T-helper 2 cell treated with Interferon-gamma antibody and Interleukin-4, amounts not matched to agents 5 μg/mL and 100 μg/mL, for 36 hours (primary cell): ENCODE measurements at places on chromosomes 11 and 22.

GRCh38 chr11:10581481-10582019 is 13.1 kb upstream of the LYVE1 start:
- no peak for DNase-seq

GRCh38 chr11:36193290-36193619 is 96.0 kb downstream of the COMMD9 start:
- DNase-seq: no peak

DNA sequence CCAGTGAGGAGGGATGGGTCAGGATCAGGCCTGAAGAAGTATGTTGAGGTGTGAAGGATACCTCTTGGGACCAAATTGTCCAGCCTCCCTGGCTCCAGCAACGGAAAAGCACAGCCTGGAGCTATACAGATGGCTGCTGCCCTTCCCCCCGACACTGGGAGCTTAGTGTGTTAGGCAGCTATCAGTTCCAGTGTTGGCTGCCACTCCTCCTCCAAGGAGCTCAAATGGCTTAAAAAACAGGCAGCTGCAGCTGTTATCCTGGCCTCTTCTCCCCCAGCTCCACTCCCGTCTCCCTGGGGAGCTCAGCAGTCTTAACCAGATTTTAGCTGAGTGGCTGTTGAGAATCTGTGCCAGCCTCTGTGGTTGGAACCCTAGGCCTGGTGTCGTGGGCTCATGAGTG is 225.0 kb downstream of the JRKL start:
- DNase-seq: no peak

- no peak for DNase-seq
Observed at GRCh38 chr11:1354125-1354938, 35.4 kb upstream of the BRSK2 start.

GRCh38 chr11:18012122-18012905 is 533 bp downstream of the SERGEF start:
- peak; percentile 10 for DNase-seq

- no peak for DNase-seq
Observed at GRCh38 chr11:126756855-126757254, 243.7 kb downstream of the KIRREL3 start.

DNA sequence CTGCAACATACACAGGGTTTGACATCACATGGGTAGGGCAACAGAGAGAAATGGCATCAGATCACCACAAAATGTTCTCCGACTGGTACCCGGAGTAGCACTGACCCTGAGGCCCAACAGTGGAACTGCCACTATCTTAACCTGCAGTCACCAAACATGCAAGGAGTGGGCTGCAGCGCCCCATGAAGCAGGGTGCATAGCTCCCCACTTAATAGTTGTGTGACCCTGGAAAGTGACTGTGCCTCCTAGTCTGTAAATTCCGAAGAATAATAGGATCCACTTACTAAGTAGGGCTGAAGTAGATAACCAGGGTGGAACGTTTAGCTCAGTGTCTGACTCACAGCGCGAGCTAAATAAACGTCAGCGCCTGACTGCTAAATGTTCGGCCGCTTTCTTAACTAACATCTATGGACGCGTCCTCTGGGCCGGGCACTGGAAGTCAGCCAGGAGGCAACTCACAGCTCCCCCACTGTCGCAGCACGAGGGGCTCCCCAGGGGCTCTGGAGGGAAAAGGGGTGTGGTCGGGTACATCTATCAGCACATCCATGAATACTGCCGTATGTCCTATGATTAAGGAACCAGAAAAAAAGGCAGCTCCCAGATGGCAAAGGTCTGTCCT is 777 bp downstream of the LTO1 start:
- DNase-seq: peak; percentile 9

- no peak for DNase-seq
Observed at GRCh38 chr11:130452176-130452575, 3.7 kb downstream of the ADAMTS15 start.

DNA sequence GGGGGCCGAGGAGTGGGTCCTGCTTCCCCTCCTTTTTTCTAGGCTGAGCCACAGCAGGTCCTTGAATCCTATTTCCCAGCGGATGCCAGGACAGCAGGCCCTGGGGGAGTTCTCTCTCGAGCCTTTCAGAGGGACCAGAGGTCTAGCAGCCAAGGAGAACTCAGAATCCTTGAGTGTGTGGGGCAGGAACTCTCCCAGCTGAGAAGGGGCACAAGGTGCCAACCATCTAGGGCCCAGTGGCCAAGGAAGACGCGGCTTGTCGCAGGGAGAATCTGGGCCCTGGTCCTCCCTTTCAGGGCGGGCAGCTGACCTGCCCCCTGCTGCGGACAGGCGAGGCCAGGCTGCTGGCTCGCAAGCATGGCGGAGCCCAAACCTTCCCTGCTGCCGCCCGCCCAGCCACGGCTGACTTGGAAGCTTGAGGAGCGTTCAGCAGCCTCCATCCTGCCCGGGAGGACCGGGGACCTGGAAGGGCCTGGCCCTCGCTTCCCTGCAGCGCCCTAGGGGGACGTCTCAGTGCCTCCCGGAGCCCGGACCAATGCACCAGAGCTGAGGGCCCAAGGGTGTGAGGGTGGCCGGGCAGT is 972 bp upstream of the TSSC4 start:
- no peak for DNase-seq

GRCh38 chr11:110314366-110315095 is 18.1 kb upstream of the RDX start:
- no peak for DNase-seq

DNA sequence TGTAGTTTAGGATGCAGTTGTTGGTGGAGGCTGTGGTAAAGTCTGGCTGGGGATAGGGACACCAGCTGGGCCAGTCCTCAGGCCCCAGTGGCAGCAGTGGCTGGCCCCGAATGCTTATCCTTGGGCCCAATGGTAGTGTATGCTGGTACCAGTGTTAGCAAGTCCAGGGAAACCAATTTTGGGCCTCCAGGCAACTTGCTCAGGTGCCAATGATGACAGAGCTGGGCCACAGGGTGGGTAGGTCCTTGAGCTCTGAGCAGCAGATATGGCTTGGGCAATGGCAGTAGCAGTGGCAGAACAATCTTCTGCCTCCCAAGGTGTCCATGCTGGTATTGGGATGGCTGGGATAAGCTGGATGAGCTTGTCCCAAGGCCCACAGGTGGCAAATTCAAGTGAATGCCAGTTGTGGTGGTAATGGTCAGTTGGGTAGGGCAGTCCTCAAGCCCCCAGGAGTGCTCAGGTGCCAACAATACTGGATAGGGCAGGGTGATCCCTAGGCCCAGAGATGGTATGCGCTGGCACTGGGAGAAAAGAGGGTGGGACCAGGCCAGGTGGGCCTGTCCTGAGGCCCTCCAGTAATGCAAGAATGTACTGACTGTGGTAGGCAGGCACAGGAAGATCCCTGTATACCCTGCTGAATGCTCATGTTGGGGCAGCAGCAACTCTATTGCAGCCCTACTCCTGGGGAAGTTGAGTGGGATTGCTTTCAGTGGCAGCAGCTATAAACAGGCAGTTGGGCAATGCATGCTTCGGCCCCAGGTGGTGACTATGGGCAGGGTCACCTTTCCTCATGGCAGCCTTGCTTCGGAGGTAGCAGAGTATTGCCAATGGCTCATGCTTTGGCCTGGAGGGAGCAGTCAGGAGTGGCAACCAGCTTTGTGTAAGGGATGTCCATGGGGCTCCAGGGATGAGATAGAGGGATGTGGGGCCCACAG is 54.7 kb downstream of the KCNQ1OT1 start:
- DNase-seq: no peak

DNA sequence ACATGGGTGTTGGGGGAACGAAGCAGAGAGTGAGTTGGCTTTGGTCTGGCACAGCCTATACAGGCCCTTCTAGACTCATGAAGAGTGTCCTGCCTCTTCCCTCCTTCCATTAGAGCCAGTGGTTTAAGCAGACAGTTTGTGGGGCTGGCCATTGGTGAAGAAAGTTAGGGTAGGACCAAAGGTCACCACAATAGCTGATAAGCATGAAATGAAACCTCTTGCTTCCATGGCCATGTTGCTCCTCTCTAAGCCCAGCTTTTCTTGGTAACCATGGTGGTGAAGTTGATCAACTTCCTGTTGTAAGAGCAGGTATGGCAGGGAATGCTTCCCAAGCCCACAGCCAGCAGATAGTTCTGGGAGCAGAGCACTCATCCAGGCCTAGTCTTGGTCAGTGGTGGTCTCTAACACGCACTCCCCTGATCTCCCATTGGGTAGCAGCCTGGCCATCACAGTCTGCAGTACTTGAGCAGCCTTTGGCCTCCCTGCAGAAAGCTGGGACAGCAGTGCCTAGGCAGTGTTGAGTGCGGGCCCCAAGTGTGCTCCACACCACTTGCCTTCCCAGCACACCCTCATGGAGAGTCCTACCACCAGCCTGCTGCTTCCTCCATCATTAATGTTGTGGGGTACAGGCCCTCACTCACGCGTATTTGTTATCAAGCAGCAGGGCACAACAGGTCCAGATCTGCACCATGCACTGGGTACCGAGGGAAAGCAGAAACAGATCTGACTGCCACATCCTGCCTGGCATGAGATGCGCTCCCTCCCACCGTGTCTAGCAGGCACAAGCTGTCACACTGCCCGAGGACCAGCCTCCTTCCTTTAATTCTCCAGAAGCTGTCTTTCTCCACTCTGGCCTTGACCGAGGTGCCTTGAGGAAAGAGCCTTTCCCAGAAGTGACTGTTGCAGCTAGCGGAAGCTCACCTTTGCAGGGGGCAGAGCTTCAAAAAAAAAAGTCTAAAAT is 65.8 kb upstream of the SUSD2 start:
- no peak for DNase-seq

DNA sequence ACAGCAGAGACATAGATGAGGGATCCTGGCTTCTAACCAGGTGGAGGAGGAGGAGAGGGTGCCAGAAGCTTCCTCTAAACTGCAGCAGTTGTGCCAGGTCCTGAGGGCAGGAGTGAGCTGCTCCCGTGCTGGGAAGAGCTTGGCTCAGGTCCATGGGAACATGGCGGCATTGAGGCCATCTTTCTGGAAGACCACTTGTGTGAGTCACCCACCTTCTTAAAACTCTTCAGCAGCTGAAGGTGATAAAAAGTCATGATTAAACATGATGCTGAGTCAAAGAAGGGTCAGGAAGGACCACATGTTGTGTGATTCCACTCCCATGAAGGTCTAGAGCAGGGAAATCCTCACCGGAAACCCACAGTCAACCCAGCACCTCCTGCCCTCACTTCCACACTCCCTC is 35.1 kb downstream of the LINC01488 start:
- DNase-seq: no peak

- no peak for DNase-seq
Observed at GRCh38 chr11:124844664-124845079, 20.6 kb upstream of the ROBO3 start.

DNA sequence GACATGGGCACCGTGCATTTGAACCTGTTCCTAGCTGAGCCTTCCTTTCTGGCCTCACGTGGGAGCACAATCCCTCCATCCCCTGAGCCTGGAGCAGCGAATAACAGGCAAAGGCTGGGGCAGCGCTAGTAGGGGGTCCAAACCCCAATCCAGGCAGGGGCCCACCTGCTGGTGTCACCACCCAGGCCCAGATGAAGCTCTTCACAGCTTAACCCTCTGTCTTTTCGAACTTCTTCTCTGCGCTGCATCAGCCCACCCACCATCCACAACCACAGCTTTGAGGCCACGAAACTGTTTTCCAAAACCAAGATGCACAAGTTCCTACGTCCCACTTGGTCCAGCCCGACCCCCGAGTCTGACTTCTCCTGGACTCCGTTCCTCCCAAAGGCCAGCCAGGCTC is 11.5 kb downstream of the KCNC1 start:
- no peak for DNase-seq

- DNase-seq: no peak
Observed at GRCh38 chr11:83278351-83278750, 7.8 kb downstream of the CCDC90B start.
